ENCODE measurements at places on chromosomes 7 and 10.

GRCh38 chr10:22825841-22826240 lies 102.0 kb upstream of the ARMC3 start:
- no peak for DNase-seq

DNA sequence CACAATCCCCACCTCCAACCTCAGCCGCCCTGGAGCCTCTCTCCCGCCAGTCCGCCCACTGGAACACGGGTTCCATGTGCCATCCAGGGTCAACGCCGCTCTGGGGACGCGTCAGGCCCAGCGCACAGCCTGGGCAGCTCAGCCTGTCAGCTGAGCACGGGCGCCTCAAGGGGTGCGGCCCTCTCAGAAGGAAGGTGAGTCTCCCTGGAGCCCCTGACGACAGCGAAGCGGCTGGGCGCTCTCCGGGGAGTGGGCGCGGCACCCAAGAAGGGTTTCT lies 1.2 kb upstream of the SLC18A3 start:
- no peak for DNase-seq

GRCh38 chr7:135713836-135714470 lies 14.0 kb downstream of the SLC13A4 start:
- no peak for DNase-seq

DNA sequence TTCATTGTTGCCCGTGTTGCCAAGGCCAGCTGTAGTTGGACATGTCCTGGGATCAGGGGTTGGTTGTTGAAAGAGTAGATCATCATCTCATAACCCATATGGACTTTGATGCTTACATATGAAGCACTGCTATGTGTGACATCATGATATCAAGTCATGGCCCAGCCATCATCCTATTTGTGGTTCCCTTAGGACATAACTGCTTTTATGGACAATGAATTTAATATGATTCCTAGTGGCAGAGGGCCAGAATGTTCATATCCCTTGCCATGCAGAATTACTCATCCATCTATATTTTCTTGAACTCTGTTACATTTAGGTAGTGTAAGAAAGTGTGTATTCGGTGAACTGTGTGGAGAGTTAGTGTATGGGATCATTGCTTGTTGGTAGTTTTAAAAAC lies 343.9 kb upstream of the LRGUK start:
- DNase-seq: no peak

DNA sequence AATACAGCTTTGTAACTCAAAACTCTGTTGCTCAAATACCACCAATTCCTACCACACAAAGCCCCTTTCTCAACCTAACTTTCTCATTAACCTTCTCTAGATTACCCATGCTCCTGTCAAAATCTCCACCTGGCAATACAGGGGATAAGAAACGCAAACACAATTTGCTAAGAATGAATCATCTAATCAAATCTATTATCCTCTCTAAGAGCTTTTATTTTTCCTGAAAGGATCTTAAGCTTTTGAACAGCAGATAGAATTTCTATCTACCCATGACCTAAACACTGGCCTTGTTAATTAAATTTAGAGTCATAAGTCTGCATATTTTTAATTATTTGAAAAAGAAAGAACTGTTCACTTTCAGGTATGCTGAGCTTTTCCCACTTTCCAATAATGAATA lies 98.3 kb downstream of the HBP1 start:
- DNase-seq: no peak

DNA sequence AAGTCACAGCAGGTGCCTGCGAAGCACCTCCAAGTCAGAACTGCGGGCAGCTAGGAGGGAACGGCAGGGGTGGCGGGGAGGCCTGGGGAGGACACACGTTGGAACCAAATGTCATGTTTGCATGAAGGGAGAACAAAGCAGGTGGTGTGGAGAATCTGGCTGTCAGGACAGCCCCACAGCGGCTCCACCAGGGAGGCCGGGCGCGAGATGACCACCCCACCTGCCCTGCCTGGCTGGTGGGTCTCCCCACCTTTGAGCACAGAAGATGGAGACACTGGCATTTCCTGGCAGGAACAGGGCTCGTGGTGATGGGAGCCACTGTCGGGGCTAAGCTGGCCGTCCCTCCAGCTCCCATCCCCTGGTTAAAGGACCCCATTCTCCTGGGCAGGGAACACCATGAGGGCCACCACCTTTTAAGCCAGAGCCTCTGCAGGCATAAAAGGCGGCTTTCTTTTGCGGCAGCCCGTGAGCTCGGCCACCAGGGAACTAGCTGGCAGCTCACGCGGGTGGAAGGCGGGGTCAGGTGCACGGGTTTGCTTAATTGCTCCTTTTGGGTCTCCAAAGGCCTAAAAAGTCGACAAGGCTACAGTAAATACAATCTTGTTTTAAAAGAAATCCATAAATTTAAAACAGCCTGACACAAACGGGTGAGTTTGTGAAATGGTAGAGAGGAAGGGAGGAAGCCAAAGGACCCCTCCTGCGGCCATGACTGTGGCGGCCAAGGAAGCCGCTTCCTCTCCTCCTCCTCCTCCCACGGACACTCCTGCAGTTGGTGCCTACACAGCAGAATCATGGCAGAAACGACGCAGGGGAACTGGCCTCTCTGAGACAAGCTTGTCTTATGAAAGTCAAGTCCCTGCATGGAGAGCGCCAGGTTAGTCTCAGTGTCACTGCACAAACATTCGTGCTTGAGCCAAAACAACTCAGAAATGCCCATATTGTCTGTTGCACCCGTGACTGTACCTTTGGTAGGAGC lies 213.8 kb downstream of the DNAJB6 start:
- DNase-seq: no peak

DNA sequence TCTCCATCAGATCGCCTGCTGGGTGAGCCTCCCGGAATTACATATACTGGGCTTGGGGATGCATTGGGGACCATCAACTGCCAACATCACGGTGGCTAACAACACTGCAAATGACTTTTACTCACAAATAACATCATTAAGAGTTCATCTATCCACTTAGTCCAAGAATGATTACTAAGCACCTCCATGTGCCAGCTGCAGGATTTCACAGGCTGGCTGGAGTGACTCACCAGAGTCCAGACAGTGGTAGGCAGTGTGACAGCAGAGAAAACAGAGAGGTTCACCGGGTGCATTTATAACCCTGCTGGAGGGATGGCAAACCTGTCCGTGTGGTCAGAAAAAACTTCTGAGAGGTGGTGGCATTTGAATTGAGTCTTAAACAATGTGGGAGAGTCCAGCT lies 3.2 kb upstream of the IGFBP3 start:
- DNase-seq: no peak

DNA sequence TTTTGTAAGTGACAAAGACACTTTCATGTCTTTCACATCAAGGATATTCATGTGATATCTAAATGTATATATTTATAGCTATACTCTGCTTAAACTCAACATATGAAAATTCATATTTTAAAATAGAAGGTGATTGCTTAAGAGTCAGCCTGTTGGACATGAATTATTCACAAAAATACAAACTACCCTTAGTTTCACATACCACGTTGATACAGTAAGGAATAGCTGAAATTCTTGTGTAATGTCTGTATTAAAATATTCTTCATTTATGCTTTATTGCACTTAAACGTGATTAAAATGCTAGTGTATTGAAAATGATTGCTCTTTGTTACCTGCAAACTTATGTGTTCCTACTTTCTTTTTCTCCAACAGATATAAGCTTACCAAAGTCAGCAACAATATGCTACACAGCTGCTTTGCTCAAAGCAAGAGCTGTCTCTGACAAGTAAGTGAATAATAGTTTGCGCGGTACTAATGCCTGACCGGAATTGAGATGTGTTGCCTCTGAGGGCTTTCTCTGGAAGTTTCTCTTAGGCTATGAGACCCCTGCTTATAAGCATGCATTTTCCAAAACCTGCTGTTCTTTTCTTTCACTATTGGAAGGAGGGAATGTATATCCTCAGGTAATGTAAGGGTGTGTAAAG lies 133.8 kb downstream of the WNT2 start:
- DNase-seq: no peak

- peak; percentile 69 for DNase-seq
Observed at GRCh38 chr10:112314822-112315474, 31.7 kb downstream of the TECTB start.

Measured in NCI-H510A treated with DMSO at 0.1 percent for 48 hours (cell line).